ENCODE measurements at places on chromosomes 11 and 22. TPM values are rescaled to one million over a fixed set of nuclear protein-coding genes. Genes with fewer than 3 reads are reported as not detected.

The KCNK7 gene
- not detected for total RNA-seq

The CARD16 gene
- 2.0 TPM for total RNA-seq

DNA sequence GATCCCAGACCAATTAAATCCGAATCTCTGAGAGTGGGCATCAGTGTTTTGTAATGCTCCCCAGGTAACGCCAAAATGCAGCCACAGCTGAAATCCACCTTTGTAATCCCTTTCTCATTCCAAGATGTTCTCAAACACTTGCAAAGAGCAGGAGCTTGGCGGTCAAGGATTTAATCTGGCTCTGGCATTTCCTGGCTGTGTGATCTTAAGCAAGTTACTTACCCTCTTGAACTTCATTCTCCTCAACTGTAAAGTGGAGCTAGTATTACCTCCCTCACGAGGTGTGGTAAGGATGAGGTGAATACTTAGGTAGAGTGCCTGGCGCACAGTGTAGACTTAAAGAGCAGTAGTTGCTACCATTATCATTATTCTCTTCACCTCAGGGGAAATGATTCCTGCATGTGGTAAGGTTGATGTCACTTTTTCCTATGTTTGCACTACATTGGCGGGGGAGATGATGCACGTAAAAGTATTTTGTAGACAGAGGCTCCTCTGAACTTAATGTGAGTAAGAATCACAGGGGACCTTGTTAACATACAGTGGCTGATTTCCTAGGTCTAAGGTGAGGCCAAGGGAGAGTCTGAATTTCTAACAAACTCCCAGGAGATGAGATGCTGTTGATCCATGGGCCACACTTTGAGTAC lies 210.4 kb upstream of the PITPNB start:
- H3K4me1 ChIP-seq, result no peaks in the 10 kb centered on the region
- no peak overlapping the region for H3K27ac ChIP-seq
- no peaks in the 10 kb centered on the region for H3K27me3 ChIP-seq
- DNase-seq, result peak; percentile 12

The ZNF70 gene
- 6.6 TPM for total RNA-seq

The CHRM1 gene
- not detected for total RNA-seq

The GPR83 gene
- total RNA-seq, result 4.7 TPM

The NRGN gene
- 3.6 TPM for total RNA-seq

The RCOR2 gene
- total RNA-seq, result not detected

DNA sequence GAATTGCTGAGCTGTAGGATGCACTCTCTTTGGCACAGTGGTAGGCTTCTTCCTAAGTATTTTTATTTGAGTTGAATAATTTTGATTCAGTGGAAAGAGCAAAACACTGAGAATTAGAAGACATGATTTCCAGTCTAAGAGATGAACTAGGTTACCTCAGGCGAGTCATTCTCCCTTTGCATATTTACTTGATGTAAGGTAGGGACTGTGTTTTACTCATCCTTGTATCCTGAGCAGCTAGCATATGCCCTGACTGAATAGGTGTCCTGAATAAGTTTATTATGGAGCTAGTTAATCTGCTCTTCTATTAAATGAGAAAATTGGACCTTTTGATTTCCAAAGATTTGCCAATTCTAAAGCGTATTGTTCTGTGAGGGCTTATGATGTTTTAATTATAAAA lies 50.7 kb downstream of the STIM1 start:
- peaks cover 45% of the 10 kb centered on the region for H3K4me1 ChIP-seq
- H3K36me3 ChIP-seq, result no peaks in the 10 kb centered on the region
- no peak for DNase-seq
- no peak overlapping the region for H3K4me3 ChIP-seq
- no peaks in the 10 kb centered on the region for H3K27me3 ChIP-seq
- H3K27ac ChIP-seq, result no peak overlapping the region

- H3K4me1 ChIP-seq, result peaks cover 27% of the 10 kb centered on the region
- no peak overlapping the region for H3K4me3 ChIP-seq
- H3K27ac ChIP-seq, result no peak overlapping the region
- H3K36me3 ChIP-seq, result no peaks in the 10 kb centered on the region
- H3K27me3 ChIP-seq, result no peaks in the 10 kb centered on the region
These were observed 2.0 kb downstream of the NAA40 start for GRCh38 chr11:63940786-63941185.

DNA sequence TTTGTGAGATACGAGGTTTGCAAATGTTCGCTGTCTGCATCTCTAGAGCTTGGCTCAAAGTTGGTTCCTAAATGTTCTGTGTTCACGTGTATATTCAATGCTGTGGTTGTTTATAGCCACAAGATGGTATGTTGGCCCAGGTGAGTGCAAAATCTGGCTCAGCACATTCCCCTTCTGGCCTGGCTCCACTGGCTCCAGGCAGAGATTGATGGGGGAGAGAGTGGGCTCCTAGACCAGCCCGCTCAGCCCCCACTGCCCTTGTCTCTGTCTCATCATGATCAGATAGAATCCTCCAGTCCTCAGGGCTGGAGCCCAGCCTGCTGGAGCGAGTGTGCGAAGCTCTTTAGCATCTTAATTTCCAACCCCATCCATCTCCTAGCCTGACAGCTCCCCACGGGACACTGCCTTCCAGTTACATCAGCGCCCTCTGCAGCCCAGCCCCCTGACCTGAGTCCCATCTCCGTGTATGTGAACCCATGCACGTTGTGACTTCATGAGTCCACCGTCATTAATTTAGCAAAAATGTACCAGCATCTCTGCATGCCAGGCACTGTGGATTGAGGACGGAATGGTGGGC lies 2.0 kb downstream of the P2RX3 start:
- peaks cover 4% of the 10 kb centered on the region for H3K4me1 ChIP-seq
- DNase-seq, result no peak
- H3K4me3 ChIP-seq, result no peak overlapping the region
- H3K27me3 ChIP-seq, result no peaks in the 10 kb centered on the region
- no peaks in the 10 kb centered on the region for H3K36me3 ChIP-seq

DNA sequence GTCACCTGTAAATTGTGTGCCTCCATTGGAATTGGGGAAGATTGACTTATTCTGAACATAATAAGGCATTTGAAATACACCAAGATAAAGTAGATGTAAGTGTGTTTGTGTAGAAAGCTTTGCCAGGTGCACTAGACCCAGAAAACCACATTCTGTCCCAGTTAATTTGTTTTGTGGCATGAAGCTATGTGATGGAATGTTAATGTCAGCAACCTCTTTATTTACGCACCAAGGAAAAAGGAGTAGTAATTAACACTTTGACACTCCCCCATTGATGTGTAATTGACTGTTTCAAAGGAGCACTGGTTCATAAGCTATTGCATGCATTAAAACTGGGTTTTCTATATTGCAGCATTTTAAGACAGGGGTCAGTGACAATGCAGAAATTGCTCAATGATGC lies 14.3 kb downstream of the EIF3M start:
- peaks cover 45% of the 10 kb centered on the region for H3K36me3 ChIP-seq
- no peak overlapping the region for H3K4me3 ChIP-seq
- no peaks in the 10 kb centered on the region for H3K4me1 ChIP-seq
- no peaks in the 10 kb centered on the region for H3K27me3 ChIP-seq
- H3K27ac ChIP-seq, result no peak overlapping the region
- no peak for DNase-seq

The CCDC89 gene
- not detected for total RNA-seq

DNA sequence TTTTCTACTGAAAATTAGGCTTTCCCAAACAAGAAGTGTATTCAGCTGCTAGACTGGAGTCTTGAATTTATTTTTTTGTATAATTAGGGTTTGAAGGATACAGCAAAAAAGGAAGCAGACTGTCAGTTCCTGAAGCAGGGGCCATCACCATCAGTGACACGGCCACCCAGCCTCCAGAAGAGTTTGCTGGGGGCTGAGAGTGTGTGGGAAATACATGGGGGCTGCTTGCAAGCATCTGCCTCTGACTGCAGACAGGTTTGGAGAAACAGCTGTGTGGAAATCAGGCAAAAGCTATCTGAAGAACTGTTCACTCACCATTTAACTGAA lies 23.0 kb downstream of the FZD4 start:
- no peaks in the 10 kb centered on the region for H3K27me3 ChIP-seq
- H3K36me3 ChIP-seq, result no peaks in the 10 kb centered on the region
- H3K27ac ChIP-seq, result no peak overlapping the region
- no peak for DNase-seq
- no peak overlapping the region for H3K4me3 ChIP-seq

DNA sequence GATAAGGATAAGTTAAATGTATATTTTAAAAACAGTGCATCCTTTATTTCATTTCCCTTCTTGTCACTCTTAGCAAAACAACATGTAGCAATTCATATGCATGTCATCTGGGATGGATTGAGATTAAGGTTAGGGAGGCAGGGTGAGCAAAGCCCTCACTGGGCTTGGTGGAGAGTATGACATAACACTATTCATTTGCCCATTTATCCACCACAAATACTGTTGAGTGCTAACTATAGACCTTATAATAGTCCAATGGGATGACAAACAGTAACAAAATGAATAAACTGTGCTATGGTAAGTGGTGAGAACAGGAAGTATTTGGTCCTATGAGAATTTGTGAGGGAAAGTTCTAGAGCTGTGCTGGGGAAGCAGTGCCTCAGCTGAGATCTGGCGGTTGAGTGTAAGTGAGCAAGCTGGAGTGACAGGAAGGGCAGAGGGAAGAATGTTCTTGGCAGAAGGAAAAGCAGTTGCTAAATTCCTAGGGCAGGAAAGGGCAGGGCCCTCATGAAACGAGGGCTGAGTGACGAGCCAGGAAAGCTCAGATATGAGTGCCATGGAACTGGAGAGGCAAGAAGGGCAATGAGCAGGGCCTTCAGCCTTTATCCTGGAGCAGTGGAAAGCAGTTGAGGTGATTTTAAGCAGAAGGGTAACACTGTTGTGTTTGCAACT lies 6.7 kb downstream of the HSD17B12 start:
- H3K4me1 ChIP-seq, result peaks cover under 1% of the 10 kb centered on the region
- no peak overlapping the region for H3K4me3 ChIP-seq
- H3K27ac ChIP-seq, result no peak overlapping the region
- H3K36me3 ChIP-seq, result no peaks in the 10 kb centered on the region
- no peaks in the 10 kb centered on the region for H3K27me3 ChIP-seq

- no peaks in the 10 kb centered on the region for H3K27me3 ChIP-seq
- no peak overlapping the region for H3K27ac ChIP-seq
- H3K4me3 ChIP-seq, result no peak overlapping the region
- no peak for DNase-seq
- H3K4me1 ChIP-seq, result no peaks in the 10 kb centered on the region
- H3K36me3 ChIP-seq, result no peaks in the 10 kb centered on the region
These were observed 16.0 kb downstream of the OVOL1 start for GRCh38 chr11:65802841-65803240.

- H3K36me3 ChIP-seq, result no peaks in the 10 kb centered on the region
- peaks cover 4% of the 10 kb centered on the region for H3K27me3 ChIP-seq
- no peak for DNase-seq
- H3K4me3 ChIP-seq, result no peak overlapping the region
- peaks cover 4% of the 10 kb centered on the region for H3K4me1 ChIP-seq
These were observed 12.5 kb downstream of the IL17REL start for GRCh38 chr22:49999946-50000586.

The NOX4 gene
- 19.7 TPM for total RNA-seq

The MMP13 gene
- not detected for total RNA-seq

- H3K27ac ChIP-seq, result no peak overlapping the region
- no peaks in the 10 kb centered on the region for H3K36me3 ChIP-seq
- H3K4me3 ChIP-seq, result no peak overlapping the region
- no peak for DNase-seq
These were observed 64.3 kb downstream of the SMCO4 start for GRCh38 chr11:93478841-93479240.

DNA sequence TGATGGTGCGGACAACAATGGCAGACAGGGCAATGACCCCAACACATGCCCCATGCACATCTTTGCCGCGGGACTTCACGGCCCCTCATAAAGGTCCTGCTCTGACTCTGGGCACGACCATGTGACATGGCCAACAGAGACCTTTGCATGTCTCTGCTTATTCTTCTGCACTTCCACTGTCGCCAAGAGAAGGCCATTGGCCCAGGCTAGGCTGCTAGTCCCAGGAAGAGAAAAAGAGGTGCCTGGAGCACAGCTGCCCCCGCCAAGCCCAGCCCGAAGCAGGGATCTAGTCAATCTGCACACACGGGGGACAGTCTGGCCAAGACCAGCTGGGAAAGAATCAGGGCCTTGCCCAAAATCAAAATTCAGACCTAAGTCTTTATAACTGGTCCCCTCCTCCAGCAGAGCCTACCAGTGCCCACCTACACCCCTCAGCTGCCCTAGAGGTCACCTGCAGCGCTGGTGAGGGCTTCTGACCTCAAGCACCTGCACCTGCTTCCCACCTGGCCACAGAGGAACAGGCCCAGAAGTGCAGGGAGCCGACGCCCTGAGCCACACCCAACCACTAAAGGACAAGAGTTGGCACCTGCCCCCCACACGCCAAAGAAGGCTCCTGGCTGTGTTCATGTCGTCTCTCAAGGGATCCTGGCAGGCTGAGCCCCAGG lies 8.1 kb downstream of the SULT4A1 start:
- no peak overlapping the region for H3K4me3 ChIP-seq
- H3K36me3 ChIP-seq, result no peaks in the 10 kb centered on the region
- no peak overlapping the region for H3K27ac ChIP-seq
- no peaks in the 10 kb centered on the region for H3K4me1 ChIP-seq
- no peak for DNase-seq

DNA sequence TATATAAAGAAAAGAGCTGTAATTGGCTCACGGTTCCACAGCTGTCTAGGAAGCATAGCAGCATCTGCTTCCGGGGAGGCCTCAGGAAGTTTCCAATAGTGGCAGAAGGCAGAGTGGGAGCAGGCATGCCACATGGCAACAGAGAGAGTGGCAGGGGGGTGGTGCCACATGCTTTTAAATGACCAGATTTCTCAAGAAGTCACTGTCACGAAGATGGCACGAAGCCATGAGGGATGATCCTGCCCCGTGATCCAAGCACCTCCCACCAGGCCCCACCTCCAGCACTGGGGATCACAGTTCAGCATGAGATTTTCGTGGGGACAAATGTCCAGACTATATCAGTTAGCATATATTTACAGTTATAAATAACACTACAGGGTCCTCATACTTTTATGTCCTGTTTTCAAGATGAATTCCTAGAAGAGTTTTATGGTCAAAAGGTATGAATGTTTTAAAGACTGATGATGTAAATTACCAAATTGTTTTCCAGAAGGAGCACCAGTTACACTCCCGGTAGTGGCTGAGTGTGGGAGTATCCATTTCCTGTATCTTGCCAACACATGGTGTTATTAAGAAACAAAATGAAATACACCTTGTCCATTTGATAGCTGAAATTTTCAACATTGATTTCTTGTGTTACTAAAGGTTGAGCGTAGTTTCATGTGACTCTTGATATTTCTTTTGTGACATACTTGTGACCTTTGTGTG lies 19.2 kb downstream of the FAM118A start:
- H3K27me3 ChIP-seq, result no peaks in the 10 kb centered on the region
- H3K27ac ChIP-seq, result no peak overlapping the region
- H3K36me3 ChIP-seq, result peaks cover 16% of the 10 kb centered on the region
- no peak for DNase-seq
- no peaks in the 10 kb centered on the region for H3K4me1 ChIP-seq

GRCh38 chr11:92550411-92550810 lies 325.8 kb downstream of the FAT3 start:
- no peak overlapping the region for H3K4me3 ChIP-seq
- no peaks in the 10 kb centered on the region for H3K4me1 ChIP-seq
- H3K27ac ChIP-seq, result no peak overlapping the region
- no peaks in the 10 kb centered on the region for H3K27me3 ChIP-seq
- no peaks in the 10 kb centered on the region for H3K36me3 ChIP-seq

- H3K27ac ChIP-seq, result no peak overlapping the region
- no peaks in the 10 kb centered on the region for H3K36me3 ChIP-seq
- no peak overlapping the region for H3K4me3 ChIP-seq
- peaks cover 28% of the 10 kb centered on the region for H3K4me1 ChIP-seq
- H3K27me3 ChIP-seq, result no peaks in the 10 kb centered on the region
- no peak for DNase-seq
These were observed 6.2 kb downstream of the MRGPRF start for GRCh38 chr11:69006816-69007215.
